Muscle of leg (tissue), 16 donors: ENCODE measurements at places on chromosomes 12 and 14. TPM values are rescaled to one million over a fixed set of nuclear protein-coding genes. Genes with fewer than 3 reads are reported as not detected.

GRCh38 chr12:128483526-128484255 is 216.7 kb downstream of the TMEM132C start:
- peak; percentile 23 for DNase-seq

Gene ANG
- 5.0 TPM for polyA plus RNA-seq

Gene PLA2G1B
- polyA plus RNA-seq: not detected

DNA sequence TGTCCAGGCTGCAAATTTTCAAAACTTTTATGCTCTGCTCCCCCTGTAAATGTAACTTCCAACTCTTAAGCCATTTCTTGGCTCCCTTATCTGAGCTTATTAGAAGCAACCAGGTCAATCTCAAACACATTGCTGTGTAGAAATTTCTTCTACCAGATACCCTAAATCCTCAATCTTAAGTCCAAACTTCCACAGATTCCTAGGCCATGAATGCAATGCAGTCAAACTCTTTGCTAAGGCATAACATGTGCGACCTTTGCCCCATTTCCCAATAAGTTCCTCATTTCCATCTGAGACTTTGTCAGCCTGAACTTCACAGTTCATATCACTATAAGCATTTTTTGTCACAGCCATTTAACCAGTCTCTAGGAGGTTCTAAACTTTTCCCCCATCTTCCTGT is 64.5 kb downstream of the TMTC3 start:
- DNase-seq: peak; percentile 16

DNA sequence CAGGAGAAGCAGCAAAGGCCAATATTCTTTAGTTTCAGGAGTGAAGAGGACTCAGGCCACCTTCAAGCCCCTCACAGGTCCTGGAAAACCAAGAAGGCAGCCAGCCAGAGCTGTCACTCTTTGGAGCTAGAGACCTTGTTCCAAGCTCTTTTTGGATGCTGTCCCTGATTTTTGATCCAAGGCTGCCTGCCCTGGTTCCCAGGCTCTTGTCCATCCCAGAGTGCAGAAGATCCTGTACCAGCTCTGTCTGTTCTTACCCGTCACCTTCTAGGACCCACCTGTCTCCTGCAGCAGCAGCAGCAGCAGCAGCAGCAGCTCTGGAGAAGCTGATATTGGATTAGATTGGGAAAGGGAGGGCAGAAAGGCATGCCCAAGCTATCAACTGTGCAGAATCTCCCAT is 157.1 kb upstream of the NEDD1 start:
- DNase-seq: no peak

GRCh38 chr12:69383074-69383473 is 23.5 kb downstream of the YEATS4 start:
- DNase-seq: no peak

DNA sequence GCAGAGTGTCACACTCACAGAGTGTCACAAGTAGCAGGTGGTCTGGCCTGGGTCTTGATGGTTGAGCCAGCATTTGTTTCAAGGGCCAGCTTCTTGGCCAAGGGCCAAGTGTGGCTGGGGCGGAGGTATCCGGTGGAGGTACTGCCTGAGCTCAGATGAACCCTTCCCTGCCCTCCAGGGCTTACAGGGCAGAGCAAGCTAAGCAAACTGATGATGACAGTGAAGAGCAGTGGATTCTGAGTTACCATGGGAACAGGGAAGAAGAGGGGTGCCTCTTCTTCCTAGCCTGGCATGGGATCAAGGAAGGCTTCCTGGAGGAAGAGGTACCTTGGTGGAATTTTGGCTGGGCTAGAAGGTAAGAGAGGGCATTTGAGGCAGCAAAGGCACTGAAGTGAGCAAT is 35.7 kb downstream of the MVK start:
- peak; percentile 35 for DNase-seq

Gene FRMD6
- polyA plus RNA-seq: 29.3 TPM

Gene STYK1
- 0.10 TPM for polyA plus RNA-seq

GRCh38 chr12:67069451-67070306 is 199.5 kb upstream of the CAND1 start:
- DNase-seq: peak; percentile 36

DNA sequence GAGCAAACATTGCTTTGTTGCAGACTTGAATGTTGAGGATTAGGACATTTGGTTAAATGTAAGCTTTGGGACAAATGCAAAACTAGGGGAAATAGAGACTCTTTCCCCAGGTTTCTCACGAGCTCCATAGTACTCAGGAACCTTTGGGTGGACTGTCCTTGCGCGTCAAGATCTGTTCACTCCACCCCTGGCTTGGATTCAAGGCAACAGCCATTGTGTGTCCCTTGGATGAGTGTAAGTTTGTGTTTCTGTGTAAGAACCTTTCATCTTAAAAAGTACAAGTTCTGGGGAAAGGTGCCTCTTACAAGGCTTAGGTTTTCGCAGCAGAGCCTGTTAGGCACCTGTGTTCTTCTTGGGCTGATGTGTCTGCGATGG is 3.7 kb downstream of the SUSD6 start:
- DNase-seq: no peak

DNA sequence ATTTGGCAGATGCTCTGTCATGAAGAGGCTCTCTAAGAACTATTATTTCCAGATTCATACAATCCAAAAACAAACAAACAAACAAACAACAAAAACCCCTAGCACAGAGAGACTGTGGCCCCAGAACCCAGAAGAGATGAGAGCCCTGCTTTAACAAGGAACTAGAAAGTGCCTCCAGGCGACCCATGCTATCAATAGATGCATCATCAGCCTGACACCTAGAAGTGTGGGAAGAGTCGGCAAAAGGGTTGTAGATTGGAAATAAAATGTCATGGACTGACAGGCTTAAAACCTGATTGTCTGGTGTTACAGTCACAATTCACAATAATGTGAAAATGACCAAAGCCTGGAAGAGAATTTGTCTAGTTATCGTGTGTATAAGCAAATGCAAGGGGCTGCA is 50.6 kb upstream of the FLRT2 start:
- no peak for DNase-seq

- DNase-seq: peak; percentile 46
Measured at GRCh38 chr12:58425481-58426392, 484.4 kb downstream of the ATP23 start.

GRCh38 chr12:108696111-108696995 is 35.0 kb downstream of the CORO1C start:
- DNase-seq: no peak

DNA sequence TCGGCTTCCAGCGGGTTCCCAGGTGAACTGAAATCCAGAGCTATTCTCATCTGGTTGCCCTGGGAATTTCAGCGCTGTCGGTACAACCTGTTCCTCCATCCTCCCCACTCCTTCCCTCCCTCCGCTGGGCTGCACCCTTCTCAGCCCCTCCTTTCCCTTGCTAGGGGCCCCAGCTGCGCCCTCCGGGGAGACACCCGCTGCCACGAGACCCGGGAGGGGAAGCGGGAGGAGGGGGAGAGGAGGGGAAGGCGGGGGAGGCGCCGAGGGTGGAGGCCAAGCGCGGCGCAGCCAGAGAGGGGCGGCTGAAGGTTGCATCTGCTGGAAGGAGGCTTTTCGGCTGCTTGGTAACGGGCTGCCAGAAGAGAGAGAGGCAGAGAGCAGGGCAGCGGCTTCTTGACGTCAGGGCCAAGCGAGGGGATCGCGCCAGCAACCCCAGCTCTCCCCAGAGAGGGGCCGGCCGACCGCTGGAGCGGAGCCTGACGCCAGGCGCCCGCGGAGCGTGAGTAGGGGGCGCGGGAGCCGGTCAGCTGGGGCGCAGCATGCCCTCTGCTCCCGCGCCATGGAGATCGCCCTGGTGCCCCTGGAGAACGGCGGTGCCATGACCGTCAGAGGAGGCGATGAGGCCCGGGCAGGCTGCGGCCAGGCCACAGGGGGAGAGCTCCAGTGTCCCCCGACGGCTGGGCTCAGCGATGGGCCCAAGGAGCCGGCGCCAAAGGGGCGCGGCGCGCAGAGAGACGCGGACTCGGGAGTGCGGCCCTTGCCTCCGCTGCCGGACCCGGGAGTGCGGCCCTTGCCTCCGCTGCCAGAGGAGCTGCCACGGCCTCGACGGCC is at the start of gene KCNA5:
Gene KCNA5 (plus strand): TSS at position 291 of the 831 bp plus-strand sequence. CDS start 269 bp downstream, at position 560.
- DNase-seq: peak; percentile 67

Gene NEMF
- polyA plus RNA-seq: 49.9 TPM
